ENCODE measurements at places on chromosomes 2 and 18.

- DNase-seq: no peak
Observed at GRCh38 chr2:29561181-29561580, 360.2 kb downstream of the ALK start.

- no peak for DNase-seq
Observed at GRCh38 chr2:6885551-6885950, 8.0 kb downstream of the RSAD2 start.

DNA sequence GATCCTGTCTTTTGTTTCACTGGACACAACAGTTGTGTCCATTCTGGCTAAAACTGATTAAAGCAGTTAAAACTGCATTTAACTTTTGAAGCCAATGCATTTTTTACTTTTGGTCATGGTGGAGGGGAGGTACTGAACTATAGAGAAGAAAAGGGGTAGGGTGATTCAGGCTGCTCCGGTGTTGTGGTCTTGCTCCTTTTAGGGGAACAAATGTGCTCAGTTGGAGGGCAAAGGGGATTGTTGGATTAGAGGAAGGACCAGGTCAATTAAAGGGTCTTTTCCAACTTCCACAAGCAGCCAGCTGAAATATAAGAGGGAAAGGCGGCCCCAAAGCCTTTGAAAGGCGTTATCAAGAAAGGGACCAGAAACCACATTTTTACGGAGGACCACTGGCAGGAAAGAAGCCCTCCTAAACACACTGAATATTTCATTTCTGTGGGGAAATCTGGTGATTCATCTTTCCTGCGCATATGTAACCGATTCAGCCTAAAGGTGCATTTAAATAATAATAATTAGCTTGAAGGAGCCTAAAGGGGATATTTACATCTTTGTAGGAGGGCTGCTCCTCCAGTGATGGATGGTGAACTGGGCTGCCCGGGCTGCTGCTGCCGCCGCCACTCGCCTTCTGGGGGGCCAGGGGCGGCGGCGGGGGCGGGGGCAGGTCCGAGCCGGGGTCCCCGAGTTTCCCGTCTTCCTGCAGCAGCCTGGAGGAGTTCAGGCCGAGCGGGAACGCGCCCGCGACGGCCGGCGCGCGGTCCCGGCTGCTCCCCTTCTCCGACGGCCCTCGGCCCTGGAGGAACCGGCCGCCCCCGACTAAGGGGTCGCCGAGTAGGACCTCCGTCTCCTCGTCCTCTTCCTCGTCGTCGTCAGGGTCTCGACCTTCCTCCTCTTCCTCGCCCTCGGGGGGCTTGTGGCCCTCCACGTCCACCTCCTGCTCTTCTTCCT lies 5.2 kb downstream of the SKOR2 start:
- no peak for DNase-seq

DNA sequence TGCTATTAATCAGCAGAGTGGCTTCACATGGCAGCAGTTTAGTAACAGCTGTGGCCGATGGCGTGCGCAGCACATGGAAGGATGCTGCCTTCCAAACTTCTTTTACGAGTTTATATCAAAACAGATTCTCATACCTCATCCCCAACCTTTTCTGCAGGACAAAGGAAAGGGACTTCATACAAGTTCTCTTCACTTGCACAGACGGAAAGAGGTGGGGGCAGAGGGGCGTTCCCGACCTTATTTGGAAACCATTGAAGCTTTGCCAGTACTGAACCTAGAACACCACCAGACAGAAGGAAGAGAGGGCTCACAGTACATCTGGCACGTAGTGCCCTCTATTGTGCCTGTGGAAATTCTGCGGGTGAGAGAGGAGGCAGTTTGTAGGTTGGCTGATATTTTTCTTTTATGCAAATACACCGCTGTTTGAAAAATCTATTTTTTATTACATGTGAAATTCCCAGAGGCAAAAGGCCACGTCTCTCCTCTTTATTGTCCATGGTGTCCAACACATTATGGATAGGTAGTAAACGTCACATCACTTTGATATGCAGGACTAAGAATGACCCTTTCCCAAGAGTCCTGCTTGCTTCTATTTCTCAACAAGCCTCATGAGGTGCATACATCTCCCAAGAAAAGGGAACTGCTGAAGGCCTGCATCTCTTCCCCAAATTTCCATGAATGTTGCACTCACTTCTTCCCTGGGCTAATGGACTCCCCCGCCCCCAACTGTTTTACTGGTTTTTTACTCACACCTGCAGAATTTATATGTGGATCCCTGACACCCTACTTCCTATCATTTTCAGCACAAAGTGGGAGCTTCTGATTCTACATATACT lies 31.3 kb downstream of the COLEC12 start:
- no peak for DNase-seq

- no peak for DNase-seq
Observed at GRCh38 chr2:239378918-239379640, 21.7 kb downstream of the HDAC4 start.
